ENCODE measurements at places on chromosomes 11 and 22. TPM values are rescaled to one million over a fixed set of nuclear protein-coding genes. Genes with fewer than 3 reads are reported as not detected.

- no peaks in the 10 kb centered on the region for H3K4me1 ChIP-seq
- no peak for DNase-seq
- no peak overlapping the region for H3K27ac ChIP-seq
- no peaks in the 10 kb centered on the region for H3K27me3 ChIP-seq
These were observed 16.3 kb downstream of the FAT3 start for GRCh38 chr11:92240916-92241315.

GRCh38 chr11:117808784-117809183, 11.8 kb upstream of the DSCAML1 start:
- H3K36me3 ChIP-seq: no peaks in the 10 kb centered on the region
- H3K27ac ChIP-seq: no peak overlapping the region
- no peak for DNase-seq
- H3K27me3 ChIP-seq: peaks cover 11% of the 10 kb centered on the region
- H3K4me1 ChIP-seq: peaks cover 41% of the 10 kb centered on the region

- peak overlapping the region; percentile 72 for H3K4me3 ChIP-seq
- no peak overlapping the region for H3K27ac ChIP-seq
- no peak for DNase-seq
- no peaks in the 10 kb centered on the region for H3K36me3 ChIP-seq
These were observed 71.4 kb upstream of the MPEG1 start for GRCh38 chr11:59283825-59284772.

DNA sequence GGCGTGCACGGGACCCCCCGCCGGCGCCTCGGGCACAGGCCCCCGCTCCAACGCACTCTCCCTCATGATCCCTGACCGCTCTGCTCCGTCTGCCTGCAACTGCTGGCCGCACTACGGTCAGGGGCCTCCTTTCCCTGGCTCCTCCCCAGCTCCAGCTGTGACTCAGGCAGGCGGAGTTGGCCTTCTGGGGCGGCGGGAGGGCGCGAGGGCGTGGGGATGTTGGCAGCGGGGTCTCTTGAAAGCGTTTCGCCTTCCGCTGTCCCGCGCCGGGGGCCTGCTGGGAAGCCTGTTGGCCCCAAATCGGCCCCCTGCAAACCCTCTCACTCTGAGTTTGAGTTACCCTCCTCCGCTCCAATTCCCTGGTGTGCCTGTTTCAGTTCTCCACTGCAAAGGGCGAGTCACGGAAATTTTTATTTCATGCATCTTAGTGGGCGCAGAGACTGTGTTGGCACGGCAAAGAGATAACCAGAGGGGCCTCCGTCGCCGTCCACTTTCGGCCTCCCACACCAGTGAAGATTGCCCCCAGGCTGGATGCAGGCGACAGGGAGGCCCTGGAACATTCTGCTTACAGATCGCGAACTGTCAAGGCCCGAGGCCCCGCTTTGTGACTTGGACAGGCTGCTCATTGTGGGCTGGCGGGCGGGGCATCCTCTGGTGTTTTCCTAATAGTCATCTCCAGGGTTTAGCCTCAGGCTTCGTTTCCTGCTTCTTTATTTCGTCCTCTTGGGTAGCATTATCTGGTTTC, at the start of gene CAVIN3:
Gene CAVIN3 (minus strand): TSS at position 91 of the 745 bp plus-strand sequence. CDS start 25 bp downstream, at position 66.
- DNase-seq: no peak
- peaks cover 46% of the 10 kb centered on the region for H3K27me3 ChIP-seq
- peak within 1 kb of the TSS; percentile 6 for H3K27ac ChIP-seq
- no peak within 1 kb of the TSS for H3K4me3 ChIP-seq

GRCh38 chr11:44694443-44694842, 32.3 kb upstream of the TSPAN18 start:
- no peak overlapping the region for H3K27ac ChIP-seq
- no peaks in the 10 kb centered on the region for H3K4me1 ChIP-seq
- peaks cover 6% of the 10 kb centered on the region for H3K27me3 ChIP-seq
- DNase-seq: no peak

DNA sequence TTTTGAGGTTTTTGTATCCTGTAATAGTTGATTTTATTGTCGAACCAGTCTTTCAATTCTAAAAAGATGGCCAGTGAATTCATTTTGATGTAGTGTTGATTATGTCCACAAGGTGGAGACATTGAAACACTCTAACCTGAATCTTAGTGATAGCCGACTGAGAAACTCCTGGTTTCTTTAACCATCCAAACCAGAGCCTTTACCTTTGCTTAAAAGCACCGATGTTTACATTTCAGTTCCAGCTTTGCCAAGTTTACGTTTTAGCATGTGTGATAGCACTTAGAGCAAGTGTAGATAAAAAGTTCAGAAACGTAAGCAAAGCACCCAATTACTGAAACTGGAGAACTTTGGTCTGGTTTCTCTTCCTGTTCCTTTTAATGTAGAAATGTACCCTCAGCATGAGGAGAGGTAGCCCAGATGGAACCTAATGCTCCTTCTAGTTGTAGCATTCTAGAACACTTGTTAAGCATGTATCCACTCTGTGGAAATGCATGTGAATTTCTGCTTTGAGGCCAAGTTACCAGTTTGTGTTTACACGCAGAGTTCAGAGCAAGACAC, 208.6 kb downstream of the DBX1 start:
- DNase-seq: no peak
- H3K4me3 ChIP-seq: peak overlapping the region; percentile 33
- peaks cover 7% of the 10 kb centered on the region for H3K4me1 ChIP-seq
- H3K27ac ChIP-seq: no peak overlapping the region

GRCh38 chr22:32475468-32476010, 928 bp downstream of the FBXO7 start:
- H3K27ac ChIP-seq: peak overlapping the region; percentile 96
- H3K27me3 ChIP-seq: no peaks in the 10 kb centered on the region
- H3K36me3 ChIP-seq: peaks cover 10% of the 10 kb centered on the region

DNA sequence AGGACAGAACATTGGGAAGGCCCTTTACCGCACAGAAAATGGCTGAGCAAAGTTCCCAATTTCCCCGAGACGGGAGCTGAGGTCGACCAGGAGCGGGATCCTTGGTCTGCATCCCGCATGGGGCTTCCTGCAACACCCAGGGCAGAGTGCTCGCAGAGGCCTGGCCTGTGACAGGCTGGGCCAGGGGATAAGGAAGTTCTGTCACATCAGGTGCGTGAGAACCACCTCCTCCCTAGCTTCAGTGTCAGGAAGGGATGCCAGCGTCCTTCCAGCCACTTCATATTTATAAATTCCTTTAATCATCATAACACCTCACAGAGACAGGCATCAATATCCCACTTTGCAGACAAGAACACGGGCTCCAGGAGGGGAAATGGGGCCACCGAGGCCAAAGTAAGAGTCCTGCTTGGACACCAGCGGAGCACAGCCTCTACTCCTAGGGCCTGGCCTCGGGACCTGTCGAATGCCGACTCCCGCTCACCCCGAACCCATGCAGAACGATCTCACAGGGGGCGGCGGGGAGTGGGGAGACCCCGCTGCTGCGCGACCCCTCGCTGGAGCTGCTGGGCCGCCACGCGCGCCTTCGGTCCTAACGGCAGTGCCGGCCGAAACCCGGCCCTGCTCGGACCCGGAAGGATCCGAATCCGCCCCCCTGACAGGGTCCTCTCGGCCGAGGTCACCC, 532 bp downstream of the BET1L start:
- H3K4me1 ChIP-seq: peaks cover 44% of the 10 kb centered on the region
- peak overlapping the region; percentile 96 for H3K4me3 ChIP-seq
- no peak for DNase-seq
- no peaks in the 10 kb centered on the region for H3K36me3 ChIP-seq

- H3K27ac ChIP-seq: peak overlapping the region; percentile 99
- no peaks in the 10 kb centered on the region for H3K36me3 ChIP-seq
- peak overlapping the region; percentile 95 for H3K4me3 ChIP-seq
- peak; percentile 77 for DNase-seq
These were observed 115.4 kb downstream of the KIAA1671 start for GRCh38 chr22:25067851-25068421.

The MN1 gene
- total RNA-seq: 0.61 TPM

The PNPLA3 gene
- 0.47 TPM for total RNA-seq

The SYT7 gene
- not detected for total RNA-seq

The MFRP gene
- total RNA-seq: not detected

The HTR3B gene
- not detected for total RNA-seq

The SLC22A8 gene
- not detected for total RNA-seq

The SLC22A9 gene
- not detected for total RNA-seq

The IL18 gene
- total RNA-seq: 4.6 TPM

Measured in natural killer cell treated with Interleukin-12 subunit alpha and Interleukin-12 subunit beta and Interleukin-15 and Interleukin-18, amount 100 ng/mL, for 72 hours (primary cell).